Suppressor macrophage treated with lipopolysaccharide for 4 hours (primary cell): ENCODE measurements at places on chromosomes 13 and 19.

DNA sequence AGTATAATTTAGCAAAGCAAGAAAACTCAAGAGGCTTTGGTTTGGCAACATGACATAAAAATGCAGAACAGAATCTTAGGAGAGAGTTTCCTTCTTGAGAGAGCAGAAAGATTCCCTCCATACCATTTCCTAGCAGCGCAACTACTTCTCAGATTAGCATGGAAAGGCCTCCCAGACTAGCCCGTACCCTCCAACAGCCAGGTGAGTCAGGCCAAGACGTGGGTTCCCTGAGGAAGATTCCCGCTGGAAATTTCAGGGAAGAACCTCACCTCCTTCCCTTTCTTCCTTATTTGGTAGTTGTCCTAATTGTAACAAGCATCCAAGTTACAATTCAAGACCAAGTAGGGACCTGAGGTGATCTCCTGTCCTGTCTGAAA is 12.3 kb downstream of the COL4A2 start:
- no peak for DNase-seq

DNA sequence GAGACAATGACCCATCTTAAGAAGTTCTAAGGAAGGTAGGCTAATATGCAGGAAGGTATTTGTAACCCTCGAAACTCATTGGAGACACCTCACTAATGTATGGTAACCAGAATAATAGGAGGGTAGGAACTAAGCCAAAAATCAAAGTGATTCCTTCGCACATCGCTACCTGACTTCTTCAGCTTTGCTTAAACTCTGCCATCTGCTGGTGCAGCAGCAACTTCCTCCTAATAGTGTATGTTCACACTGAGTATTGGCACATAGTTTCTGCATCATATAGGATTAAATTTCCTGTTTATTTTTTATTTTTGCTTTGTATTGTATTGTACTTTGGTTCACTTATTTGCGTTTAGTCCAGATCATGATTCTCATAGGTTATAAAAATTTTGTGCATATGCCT is 676.2 kb downstream of the GPC5 start:
- DNase-seq: peak; percentile 1

DNA sequence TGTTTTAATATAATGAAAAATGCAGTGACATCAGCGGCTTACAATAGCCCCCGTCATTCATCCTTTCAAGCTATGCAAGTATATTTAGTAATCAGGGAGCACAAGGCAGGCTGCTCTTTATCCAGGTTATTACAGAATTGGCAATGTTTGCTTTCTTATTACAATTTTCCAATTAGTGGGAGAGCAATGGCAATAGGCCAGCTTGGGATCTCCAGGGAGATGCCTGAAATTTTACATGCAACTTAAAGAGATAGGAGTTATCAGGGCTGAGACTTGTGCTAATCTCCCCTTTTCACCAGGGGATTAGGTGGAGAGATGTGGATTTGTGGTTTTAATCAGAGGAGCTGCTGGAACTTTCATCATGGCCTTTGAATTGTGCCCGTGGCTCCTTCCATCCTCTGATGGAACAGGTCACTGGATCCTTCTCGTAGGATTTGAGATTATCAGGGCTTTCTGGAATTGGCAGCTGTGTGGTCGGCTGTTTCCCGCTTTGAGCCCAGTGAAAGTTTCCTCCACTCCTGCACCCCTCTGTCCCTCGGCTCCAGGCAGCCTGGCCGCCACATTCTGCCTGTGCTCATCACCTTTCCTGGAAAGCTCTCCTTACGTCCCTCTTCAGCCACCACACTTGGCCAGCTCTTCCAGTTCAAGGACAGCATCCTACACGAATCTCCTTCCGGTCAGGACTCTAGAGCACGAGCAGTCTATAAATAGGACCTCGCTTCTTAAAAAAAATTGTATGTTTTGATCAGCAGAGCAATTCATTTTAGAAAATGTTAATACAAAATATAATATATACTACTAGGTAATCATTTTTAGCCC is 47.0 kb downstream of the CBY2 start:
- no peak for DNase-seq

- peak; percentile 31 for DNase-seq
These were observed 53.2 kb downstream of the GPR12 start for GRCh38 chr13:26707122-26708006.

DNA sequence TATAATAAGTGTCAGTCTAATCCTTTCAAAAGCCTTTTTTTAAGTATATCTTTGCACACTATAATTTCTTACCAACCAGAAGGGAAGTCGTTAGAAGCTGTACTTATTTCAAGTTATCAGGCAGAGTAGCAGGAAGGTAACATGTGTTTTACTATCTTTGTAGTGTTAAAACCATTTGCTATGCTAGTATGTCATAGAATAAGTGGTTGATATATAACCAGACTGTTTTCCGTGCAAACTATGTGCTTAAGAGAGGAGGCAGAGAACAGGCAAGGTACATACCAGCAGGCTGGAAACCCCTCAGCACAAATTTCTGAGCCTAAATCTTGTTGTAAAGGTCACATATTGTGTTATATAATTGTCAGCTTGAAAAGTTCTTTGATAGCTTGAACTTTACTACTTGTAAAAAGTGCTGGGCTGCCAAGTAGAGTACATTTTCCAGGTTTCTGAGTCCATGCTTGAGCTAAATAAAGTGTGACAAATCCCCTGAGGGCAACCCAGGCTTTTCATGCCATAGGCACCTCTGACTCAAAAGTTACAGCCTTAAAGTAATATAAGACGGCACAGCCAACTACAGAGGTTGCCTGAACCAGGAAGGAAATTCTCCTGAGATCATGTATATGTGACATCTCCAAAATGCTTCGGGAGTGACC is 1297.4 kb downstream of the PCDH9 start:
- DNase-seq: no peak

DNA sequence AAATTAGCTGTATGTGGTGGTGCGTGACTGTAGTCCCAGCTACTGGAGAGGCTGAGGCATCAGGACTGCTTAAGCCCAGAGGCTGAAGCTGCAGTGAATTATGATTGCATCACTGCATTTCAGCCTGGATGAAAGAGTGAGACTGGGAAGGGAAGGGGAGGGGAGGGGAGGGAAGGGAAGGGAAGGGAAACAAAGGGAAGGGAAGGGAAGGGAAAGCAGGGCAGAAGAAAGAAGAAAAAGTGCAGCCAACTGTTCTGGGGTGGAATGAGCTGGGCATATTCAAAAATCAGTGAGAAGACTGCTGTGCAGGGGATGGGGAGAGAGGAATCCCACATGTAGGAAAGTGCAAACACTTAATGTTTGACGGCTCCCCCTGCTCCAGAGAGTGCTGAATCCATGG is 905.5 kb downstream of the UQCRFS1 start:
- no peak for DNase-seq

- DNase-seq: no peak
These were observed 16.3 kb downstream of the MBNL2 start for GRCh38 chr13:97238432-97238831.

GRCh38 chr13:91719033-91719432 is 320.6 kb downstream of the GPC5 start:
- DNase-seq: no peak

DNA sequence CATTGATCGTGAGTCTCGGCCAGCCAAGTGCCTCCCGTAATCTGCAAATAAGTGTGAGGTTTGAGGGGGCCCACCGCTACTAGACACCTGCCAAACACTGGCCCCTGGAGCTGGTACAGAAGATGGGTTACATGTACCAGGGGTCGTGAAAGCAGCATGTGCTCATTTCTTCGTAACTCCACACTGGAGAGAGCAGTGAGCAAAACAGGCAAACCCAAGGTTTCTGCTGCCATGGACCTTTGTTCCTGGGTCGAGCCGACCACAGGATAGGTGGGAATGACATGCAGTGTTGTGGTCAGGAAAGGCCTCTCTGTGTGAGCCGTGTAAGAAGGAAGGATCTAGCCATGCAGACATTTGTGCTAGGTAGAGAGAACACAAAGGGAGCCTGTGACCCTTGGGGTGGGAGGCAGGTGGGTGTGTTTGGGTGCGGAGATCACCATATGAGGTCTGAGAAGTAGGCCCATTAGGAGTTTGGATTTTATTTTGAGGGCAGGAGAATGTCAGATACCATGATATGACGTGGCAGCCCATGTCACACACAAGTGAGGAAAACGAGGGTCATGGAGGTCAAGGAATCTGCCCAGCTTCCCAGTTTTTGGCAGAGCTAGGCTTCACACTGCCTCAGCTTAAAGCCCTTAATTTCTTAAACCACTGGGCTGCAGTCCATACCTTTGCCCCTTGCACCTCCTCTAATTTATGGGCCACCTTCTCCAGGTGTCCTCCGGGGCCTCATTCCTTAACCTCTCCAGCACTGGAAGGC is 919 bp downstream of the GTF3A start:
- DNase-seq: peak; percentile 32

DNA sequence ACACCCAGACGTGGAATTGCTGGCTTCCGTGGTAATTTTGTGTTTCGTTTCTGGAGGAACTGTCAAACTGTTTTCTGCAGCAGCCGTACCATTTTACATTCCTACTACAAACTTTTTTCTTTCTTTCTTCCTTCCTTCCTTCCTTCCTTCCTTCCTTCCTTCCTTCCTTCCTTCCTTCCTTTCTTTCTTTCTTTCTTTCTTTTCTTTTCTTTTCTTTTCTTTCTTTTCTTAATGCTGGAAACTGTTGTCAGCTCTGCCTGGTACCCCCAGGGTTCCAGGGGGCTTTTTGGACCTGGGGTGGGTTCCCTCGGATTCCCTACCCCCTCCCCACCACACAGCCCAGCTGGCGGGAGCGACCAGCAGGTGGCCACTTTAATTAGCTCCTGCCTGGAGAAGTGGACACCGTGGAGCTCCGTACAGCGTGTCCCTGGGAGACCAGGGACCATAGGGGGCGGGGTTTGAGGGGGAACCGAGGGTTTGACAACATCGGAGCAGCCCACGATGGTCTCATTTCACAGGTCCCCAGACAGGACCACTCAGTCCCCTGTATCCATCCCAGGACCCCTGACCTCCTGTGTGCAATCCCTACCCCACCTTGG is 24.4 kb downstream of the CELF5 start:
- DNase-seq: no peak

DNA sequence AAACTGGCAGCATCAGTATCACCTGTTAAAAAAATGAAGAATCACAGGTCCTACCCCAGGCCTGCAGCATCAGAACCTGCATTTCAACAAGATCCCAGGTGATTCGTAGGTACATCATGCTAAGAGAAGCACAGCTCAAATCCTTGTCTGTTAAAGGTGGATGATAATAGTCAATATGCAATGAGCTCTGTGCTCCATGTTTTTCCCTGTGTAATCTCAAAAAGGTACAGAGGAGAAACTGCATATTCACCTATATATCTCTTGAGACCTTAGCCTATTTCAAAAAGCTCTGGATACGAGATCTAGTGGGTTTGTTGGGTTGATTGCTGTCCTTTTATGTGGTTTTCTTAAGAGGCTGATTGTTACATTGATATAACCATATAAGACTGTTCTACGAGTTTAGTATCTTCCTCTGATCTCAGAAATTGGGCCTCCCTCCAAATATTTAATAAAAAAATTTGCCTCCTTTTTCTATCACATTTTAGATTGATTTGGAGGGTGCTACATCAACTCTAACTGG is 148.9 kb downstream of the DCT start:
- no peak for DNase-seq

GRCh38 chr13:106145997-106146864 is 389.2 kb downstream of the EFNB2 start:
- no peak for DNase-seq

DNA sequence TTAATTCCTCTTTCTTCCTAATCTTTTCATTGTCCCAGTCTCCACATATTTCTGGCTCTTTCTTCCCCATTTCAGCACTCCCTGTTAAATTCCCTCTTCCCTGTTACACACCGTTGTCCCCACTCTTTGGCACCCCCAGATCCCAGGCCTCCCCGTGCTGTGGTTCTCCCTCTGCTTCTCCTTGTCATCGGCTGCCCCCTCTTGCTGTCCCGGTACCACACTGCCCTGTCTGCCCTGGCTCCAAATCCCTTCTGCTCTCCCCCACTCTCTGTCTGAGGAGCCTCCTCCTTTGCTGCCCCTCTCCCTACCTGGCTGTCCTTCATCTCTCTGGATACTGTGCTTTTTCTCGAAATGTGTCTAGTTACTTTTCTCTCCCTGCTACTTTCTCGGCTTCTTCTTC is 983 bp downstream of the ZNF415 start:
- no peak for DNase-seq
